ENCODE measurements at places on chromosomes 13 and 19. TPM values are rescaled to one million over a fixed set of nuclear protein-coding genes. Genes with fewer than 3 reads are reported as not detected.

GRCh38 chr19:401866-402511 is 7.0 kb downstream of the C2CD4C start:
- H3K36me3 ChIP-seq = no peaks in the 10 kb centered on the region
- H3K4me3 ChIP-seq = no peak overlapping the region
- DNase-seq = no peak
- H3K4me1 ChIP-seq = no peaks in the 10 kb centered on the region
- no peak overlapping the region for H3K27ac ChIP-seq
- peaks cover 3% of the 10 kb centered on the region for H3K27me3 ChIP-seq

DNA sequence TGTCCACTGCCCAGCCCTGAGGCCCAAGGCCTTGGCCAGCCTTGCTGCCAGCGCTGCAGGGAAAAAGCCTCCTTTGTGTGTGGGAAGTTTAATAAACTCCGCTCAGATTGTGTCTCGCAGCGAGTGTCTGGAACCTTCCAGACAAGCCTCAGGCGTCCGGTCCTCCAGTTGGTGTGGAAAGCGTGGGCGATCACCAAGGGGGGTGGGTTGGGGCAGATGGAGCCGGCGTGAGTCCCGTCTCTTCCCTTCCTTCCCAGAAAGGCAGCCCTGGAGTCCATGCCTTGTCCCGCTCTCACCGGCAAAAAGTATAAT is 4.6 kb downstream of the STK11 start:
- H3K27me3 ChIP-seq = no peaks in the 10 kb centered on the region
- no peak for DNase-seq
- peaks cover 14% of the 10 kb centered on the region for H3K36me3 ChIP-seq
- no peak overlapping the region for H3K27ac ChIP-seq
- no peak overlapping the region for H3K4me3 ChIP-seq

- no peaks in the 10 kb centered on the region for H3K27me3 ChIP-seq
- no peak for DNase-seq
- H3K4me1 ChIP-seq = no peaks in the 10 kb centered on the region
- no peaks in the 10 kb centered on the region for H3K36me3 ChIP-seq
- H3K27ac ChIP-seq = no peak overlapping the region
- H3K4me3 ChIP-seq = no peak overlapping the region
Observed at GRCh38 chr19:33247441-33247819, 21.8 kb upstream of the SLC7A10 start.

GRCh38 chr13:22276616-22277015 is 605.7 kb downstream of the FGF9 start:
- no peaks in the 10 kb centered on the region for H3K36me3 ChIP-seq
- no peak overlapping the region for H3K4me3 ChIP-seq
- DNase-seq = no peak
- H3K4me1 ChIP-seq = no peaks in the 10 kb centered on the region
- H3K27ac ChIP-seq = no peak overlapping the region

- H3K4me3 ChIP-seq = no peak overlapping the region
- H3K36me3 ChIP-seq = no peaks in the 10 kb centered on the region
- no peaks in the 10 kb centered on the region for H3K27me3 ChIP-seq
- H3K4me1 ChIP-seq = peaks cover 1% of the 10 kb centered on the region
- no peak overlapping the region for H3K27ac ChIP-seq
Observed at GRCh38 chr19:53775524-53775923, 48.6 kb downstream of the NLRP12 start.

DNA sequence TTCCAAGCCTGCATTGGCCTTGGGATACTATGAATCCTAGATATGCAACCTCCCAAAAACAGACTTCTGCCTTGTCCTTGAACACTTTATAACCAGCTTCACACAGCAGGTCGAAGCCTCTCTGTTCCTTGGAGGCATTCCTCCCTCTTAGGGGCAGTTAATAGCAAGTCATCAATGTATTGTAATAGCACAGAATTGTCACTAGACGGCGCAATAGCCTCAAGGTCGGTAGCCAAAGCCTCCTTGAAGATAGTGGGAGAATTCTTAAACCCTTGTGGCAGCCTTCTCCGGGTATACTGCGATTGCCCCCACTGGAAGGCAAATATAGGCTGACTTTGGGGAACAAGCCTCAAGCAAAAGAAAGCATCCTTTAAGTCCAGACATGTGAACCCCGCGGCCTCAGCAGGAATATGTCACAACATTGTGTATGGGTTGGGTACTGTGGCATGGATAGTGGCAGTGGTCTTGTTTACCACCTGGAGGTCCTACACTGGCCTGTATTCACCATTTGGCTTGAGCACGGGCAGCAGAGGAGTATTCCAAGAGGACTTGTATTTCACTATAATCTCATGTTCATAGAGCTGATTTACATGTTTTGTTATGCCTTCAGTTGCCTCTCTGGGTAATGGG is 61.1 kb downstream of the ZNF431 start:
- H3K4me1 ChIP-seq = no peaks in the 10 kb centered on the region
- no peak overlapping the region for H3K27ac ChIP-seq

DNA sequence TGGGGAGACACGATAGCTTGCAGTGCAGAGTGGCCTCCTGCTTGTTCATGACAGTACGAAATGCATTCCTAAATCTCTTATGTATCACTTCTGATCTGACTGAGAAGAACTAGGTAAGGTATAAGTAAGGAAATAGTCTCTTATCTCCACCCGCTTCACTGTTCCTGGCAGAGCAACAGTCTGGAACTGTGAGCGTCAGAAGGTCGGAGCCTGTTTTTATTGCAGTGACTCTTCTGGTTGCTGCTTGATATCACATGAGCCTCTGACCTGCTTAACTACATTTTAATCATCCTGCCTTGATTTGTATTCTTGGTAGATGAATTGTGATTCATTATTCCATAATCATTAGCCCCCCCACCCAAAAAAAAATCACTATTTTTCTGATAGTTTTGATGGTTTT is 69.0 kb downstream of the COL4A2 start:
- DNase-seq = no peak
- H3K27me3 ChIP-seq = peaks cover 27% of the 10 kb centered on the region
- H3K27ac ChIP-seq = no peak overlapping the region
- no peaks in the 10 kb centered on the region for H3K36me3 ChIP-seq

- H3K27ac ChIP-seq = no peak overlapping the region
- no peaks in the 10 kb centered on the region for H3K27me3 ChIP-seq
- H3K36me3 ChIP-seq = peaks cover 30% of the 10 kb centered on the region
- H3K4me1 ChIP-seq = peaks cover 15% of the 10 kb centered on the region
Observed at GRCh38 chr19:6754136-6754535, 13.1 kb downstream of the SH2D3A start.

- peaks cover 39% of the 10 kb centered on the region for H3K27me3 ChIP-seq
- H3K27ac ChIP-seq = no peak overlapping the region
- peaks cover 9% of the 10 kb centered on the region for H3K4me1 ChIP-seq
Observed at GRCh38 chr13:23610966-23611491, 40.8 kb downstream of the TNFRSF19 start.

GRCh38 chr13:60032851-60033250 is 130.9 kb downstream of the DIAPH3 start:
- no peak overlapping the region for H3K27ac ChIP-seq
- no peak for DNase-seq
- H3K27me3 ChIP-seq = no peaks in the 10 kb centered on the region
- no peak overlapping the region for H3K4me3 ChIP-seq
- H3K36me3 ChIP-seq = peaks cover 19% of the 10 kb centered on the region

DNA sequence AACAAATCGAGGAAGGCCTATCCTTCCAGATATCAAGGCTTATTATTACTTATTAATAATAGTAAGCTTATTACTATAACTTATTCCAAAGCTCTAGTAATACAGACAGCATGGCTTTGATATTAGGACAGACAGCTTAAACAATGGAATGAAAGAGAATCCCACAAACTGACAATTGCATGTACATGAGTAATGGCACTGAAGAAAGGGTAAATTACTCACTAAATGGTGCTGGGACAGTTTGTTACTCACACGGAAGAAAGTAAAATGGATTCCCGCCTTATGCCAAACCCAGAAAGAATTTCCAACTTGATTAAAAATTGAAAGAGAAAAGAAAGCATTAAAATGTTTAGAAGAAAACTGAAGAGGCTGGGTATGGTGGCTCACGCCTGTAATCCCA is 60.3 kb downstream of the MIPEP start:
- H3K27ac ChIP-seq = no peak overlapping the region
- no peak for DNase-seq
- peaks cover 16% of the 10 kb centered on the region for H3K36me3 ChIP-seq
- H3K4me3 ChIP-seq = no peak overlapping the region
- H3K27me3 ChIP-seq = no peaks in the 10 kb centered on the region

DNA sequence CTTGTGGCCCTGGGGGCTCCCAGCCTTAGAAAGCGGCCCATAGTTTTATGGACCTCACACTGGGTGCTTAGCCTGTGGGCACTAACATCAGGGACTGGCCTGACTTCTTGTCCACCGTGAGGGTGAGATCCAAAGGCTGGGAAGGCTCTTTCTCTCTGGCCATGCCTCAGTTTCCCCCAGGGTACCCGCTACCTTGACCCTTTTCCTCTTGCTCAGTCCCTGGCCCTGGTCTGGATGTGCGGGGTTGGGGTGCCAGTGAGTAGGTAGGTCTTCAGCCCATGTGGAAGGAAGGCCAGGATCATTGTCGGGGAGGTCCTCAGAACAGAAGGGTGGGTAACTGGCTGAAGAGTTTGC is 1.6 kb upstream of the TMEM161A start:
- no peaks in the 10 kb centered on the region for H3K27me3 ChIP-seq
- H3K36me3 ChIP-seq = no peaks in the 10 kb centered on the region
- H3K27ac ChIP-seq = no peak overlapping the region
- H3K4me3 ChIP-seq = no peak overlapping the region

PLEKHF1 gene
- total RNA-seq = 64.1 TPM

DNA sequence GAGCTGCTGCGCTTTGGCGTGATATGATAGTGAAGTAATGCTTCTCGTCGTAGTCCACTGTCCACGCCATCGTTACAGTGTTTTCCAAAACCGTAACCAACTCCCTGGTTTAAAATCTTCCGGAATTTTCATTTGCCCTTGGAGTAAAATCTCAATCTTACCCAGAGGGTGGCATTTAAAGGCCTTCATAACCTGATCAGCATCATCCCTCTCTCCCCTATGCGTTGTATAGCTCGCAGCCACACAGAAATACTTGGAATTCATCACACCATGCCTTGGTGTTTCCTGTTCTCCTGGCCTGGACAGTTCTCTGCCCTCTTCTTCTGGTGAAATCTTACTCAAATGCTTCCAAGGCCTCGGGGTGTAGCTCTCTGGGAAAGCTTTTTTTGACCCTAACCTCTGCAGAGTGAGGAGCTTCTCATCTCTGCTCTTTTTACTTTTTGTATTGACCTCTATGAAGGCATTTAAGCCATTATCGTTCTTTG is 839 bp downstream of the MPHOSPH8 start:
- no peak for DNase-seq
- peak overlapping the region; percentile 99 for H3K27ac ChIP-seq
- peaks cover 19% of the 10 kb centered on the region for H3K36me3 ChIP-seq
- H3K4me3 ChIP-seq = peak overlapping the region; percentile 100
- H3K27me3 ChIP-seq = peaks cover 4% of the 10 kb centered on the region
- H3K4me1 ChIP-seq = peaks cover 23% of the 10 kb centered on the region

ZNF530 gene
- 10.6 TPM for total RNA-seq

- peaks cover 24% of the 10 kb centered on the region for H3K4me1 ChIP-seq
- no peak for DNase-seq
- no peak overlapping the region for H3K27ac ChIP-seq
- peaks cover 1% of the 10 kb centered on the region for H3K36me3 ChIP-seq
- H3K27me3 ChIP-seq = no peaks in the 10 kb centered on the region
- H3K4me3 ChIP-seq = no peak overlapping the region
Observed at GRCh38 chr19:38642176-38642575, 5.3 kb upstream of the ACTN4 start.

GRCh38 chr19:17936379-17936778 is 3.6 kb downstream of the CCDC124 start:
- no peak overlapping the region for H3K4me3 ChIP-seq
- H3K27me3 ChIP-seq = no peaks in the 10 kb centered on the region
- H3K4me1 ChIP-seq = peaks cover 21% of the 10 kb centered on the region
- peaks cover 5% of the 10 kb centered on the region for H3K36me3 ChIP-seq

DNA sequence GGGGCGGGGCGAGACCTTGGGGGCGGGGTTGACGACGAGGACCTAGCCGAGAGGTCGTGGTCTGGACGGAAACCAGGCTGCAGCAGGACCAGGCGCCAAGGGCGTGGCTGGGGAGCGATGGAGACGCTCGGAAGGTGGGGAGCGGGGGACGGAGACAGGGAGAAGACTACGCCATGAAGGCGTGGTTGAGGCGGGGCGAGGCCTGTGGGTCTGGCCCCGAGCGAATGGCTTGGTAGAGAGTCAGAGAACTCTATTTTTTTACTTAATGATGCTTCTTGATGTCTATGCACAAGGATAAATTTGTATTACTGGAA is 674 bp upstream of the FBXL12 start:
- H3K4me1 ChIP-seq = peaks cover 29% of the 10 kb centered on the region
- H3K36me3 ChIP-seq = peaks cover 27% of the 10 kb centered on the region
- H3K4me3 ChIP-seq = peak overlapping the region; percentile 86

Data from activated CD8-positive, alpha-beta memory T cell treated with anti-CD3 and anti-CD28 coated beads, Interleukin-2, amount 10 ng/mL, durations not matched to agents 7 days and 5 days (primary cell).